ENCODE measurements at places on chromosomes 2 and 18. TPM values are rescaled to one million over a fixed set of nuclear protein-coding genes. Genes with fewer than 3 reads are reported as not detected.

GRCh38 chr2:67945940-67946339, 116.9 kb downstream of the C1D start:
- H3K27ac ChIP-seq: no peak overlapping the region
- DNase-seq: no peak
- H3K4me3 ChIP-seq: no peak overlapping the region
- H3K27me3 ChIP-seq: no peaks in the 10 kb centered on the region

GRCh38 chr18:25279133-25279532, 72.8 kb downstream of the ZNF521 start:
- DNase-seq: no peak
- H3K36me3 ChIP-seq: no peaks in the 10 kb centered on the region

DNA sequence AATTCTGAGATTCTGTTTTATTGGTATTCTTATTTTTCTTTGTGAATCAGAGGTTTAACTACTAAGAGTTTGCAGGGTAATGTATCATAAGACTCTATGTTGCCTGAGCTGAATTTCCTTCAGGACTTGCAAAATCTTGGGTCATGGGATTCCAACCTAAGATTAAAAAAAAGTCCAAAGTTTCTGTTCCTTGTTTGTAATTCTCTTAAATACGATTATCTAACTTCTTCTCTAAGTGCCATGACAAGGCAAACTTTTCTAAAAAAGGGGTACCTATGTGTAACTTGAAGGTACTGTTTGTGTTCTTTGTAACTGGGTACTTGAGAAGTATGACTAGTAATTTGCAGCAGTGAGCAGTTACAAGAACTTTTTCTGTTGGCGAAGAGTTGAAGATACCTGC, 181.3 kb upstream of the ZEB2 start:
- H3K27ac ChIP-seq: no peak overlapping the region
- H3K4me3 ChIP-seq: no peak overlapping the region
- H3K4me1 ChIP-seq: no peaks in the 10 kb centered on the region
- H3K36me3 ChIP-seq: no peaks in the 10 kb centered on the region

DNA sequence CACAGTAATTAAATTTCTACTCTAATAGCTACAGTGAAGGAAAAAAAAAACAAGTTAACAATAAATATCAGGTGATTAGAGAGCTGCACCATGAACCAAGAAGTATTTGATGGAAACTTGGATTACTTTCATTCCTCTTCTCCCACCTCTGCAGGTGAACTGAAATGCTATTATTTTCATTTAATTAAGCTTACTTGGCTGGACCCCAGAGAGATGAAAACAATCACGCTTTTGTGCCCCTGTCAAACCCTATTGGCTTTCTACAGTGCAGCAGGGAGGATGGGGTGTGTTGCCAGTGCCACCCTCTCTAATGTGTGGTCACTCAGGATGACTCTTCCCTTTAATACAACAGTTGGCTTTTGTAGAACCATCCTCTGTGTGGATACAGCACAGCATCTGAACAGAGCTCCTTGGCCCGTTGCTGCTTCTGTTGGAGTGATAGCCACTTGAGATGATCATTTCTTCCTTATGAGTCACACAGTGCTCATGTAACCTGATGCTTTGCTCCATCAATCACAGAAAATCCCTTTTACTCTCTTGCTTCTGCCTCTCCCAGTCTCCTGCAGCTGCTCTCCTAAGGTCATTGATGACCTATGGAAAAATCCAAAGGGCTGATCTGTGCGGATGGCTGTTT, 5.5 kb upstream of the ARL4C start:
- H3K4me1 ChIP-seq: peaks cover 33% of the 10 kb centered on the region
- H3K36me3 ChIP-seq: no peaks in the 10 kb centered on the region
- H3K27me3 ChIP-seq: no peaks in the 10 kb centered on the region
- H3K27ac ChIP-seq: no peak overlapping the region
- no peak overlapping the region for H3K4me3 ChIP-seq

GRCh38 chr2:231961349-231962166, at the start of gene DIS3L2:
DIS3L2 (plus strand) TSS chr2:231961713; CDS start chr2:232014928, 53,215 bp downstream.
- no peaks in the 10 kb centered on the region for H3K27me3 ChIP-seq
- DNase-seq: peak; percentile 77
- peaks cover 18% of the 10 kb centered on the region for H3K4me1 ChIP-seq
- H3K36me3 ChIP-seq: no peaks in the 10 kb centered on the region

DNA sequence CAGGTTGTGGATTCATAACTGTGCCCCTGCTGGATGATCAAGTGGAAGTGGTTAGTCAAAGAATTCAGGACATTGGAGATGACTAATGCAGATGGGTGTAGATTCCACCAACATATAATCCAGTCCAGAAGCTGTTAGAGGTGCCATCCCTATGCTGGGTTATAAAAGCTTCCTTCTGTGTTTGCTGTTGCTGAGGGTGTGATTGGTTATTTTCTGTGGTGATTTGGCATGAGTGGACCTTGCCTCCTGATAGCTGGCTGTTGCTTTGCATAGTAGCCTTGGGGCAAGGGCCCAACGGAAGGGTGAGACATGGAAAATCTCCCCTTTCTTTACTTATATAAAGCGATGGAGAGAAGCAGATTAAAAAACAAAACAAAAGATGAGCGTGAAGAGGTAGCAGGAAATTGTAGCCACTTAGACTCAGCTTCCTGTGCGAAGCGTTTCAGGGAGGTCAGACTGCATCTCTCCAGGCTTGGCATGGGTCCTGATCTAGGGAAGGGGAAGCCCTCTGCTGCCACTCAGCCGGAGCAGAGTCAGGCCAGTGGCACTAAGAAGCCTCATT, 190.4 kb downstream of the FMNL2 start:
- no peak overlapping the region for H3K4me3 ChIP-seq
- DNase-seq: no peak
- H3K4me1 ChIP-seq: no peaks in the 10 kb centered on the region

DNA sequence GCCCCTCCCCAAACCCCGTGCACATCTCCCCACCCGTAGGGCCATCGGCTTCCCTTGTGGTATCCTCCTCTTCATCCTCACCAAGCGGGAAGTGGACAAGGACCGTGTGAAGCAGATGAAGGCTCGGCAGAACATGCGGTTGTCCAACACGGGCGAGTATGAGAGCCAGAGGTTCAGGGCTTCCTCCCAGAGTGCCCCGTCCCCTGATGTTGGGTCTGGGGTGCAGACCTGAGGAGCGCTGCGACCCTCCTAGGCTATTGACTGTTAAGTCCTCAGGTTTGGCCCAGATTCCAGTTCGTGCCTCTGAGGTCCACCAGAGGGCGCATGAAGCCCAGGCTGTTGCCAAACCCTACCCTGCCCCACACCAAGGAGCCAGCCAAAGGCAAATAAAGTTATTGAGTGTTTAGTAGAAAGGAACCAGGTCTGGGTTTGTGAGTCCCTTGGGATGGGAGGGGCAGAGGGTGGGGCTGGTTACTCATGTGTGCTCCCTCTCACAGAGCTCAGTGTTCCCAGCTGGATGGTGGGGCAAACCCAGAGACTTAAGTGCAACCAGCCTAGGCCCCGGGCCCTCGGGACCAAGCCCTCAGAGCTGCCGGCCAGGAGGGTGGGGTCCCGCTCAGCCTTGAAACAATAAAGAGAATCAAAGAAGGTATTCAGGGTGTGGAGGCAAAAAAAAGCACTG, 2.4 kb downstream of the PNKD start:
- peak; percentile 74 for DNase-seq
- peaks cover 42% of the 10 kb centered on the region for H3K36me3 ChIP-seq
- no peak overlapping the region for H3K27ac ChIP-seq
- H3K4me1 ChIP-seq: peaks cover 31% of the 10 kb centered on the region
- H3K4me3 ChIP-seq: no peak overlapping the region

DNA sequence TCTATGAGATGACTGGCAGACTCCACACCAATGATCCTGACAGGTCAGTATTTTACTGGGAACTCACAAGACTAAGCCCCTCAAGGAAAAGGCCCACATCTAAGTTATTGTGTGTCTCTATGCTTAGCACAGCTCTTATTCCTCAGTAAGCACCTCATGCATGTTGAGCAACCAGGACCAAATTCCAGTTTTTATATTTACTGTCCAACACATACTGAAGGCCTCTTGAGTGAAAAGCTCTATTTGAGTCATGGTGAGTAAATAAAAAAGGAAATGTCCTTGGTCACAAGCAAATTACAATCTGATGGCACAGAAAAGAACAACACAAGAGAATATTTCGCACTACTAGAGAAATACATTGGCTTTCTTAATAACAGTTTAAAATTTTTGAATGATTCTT, 87.9 kb upstream of the ETAA1 start:
- no peaks in the 10 kb centered on the region for H3K36me3 ChIP-seq
- no peaks in the 10 kb centered on the region for H3K27me3 ChIP-seq
- H3K27ac ChIP-seq: no peak overlapping the region
- DNase-seq: no peak
- H3K4me3 ChIP-seq: no peak overlapping the region

- H3K36me3 ChIP-seq: no peaks in the 10 kb centered on the region
- H3K27ac ChIP-seq: no peak overlapping the region
Measured at GRCh38 chr2:240355962-240356361, 79.5 kb upstream of the GPC1 start.

- no peaks in the 10 kb centered on the region for H3K36me3 ChIP-seq
- H3K27me3 ChIP-seq: no peaks in the 10 kb centered on the region
- no peak for DNase-seq
- no peaks in the 10 kb centered on the region for H3K4me1 ChIP-seq
- H3K27ac ChIP-seq: no peak overlapping the region
- no peak overlapping the region for H3K4me3 ChIP-seq
Measured at GRCh38 chr2:47299555-47299954, 103.4 kb upstream of the MSH2 start.

GRCh38 chr2:66438498-66438833, 3.5 kb downstream of the MEIS1 start:
- H3K27me3 ChIP-seq: peaks cover 11% of the 10 kb centered on the region
- no peak for DNase-seq
- H3K36me3 ChIP-seq: no peaks in the 10 kb centered on the region
- H3K4me1 ChIP-seq: peaks cover 2% of the 10 kb centered on the region

DNA sequence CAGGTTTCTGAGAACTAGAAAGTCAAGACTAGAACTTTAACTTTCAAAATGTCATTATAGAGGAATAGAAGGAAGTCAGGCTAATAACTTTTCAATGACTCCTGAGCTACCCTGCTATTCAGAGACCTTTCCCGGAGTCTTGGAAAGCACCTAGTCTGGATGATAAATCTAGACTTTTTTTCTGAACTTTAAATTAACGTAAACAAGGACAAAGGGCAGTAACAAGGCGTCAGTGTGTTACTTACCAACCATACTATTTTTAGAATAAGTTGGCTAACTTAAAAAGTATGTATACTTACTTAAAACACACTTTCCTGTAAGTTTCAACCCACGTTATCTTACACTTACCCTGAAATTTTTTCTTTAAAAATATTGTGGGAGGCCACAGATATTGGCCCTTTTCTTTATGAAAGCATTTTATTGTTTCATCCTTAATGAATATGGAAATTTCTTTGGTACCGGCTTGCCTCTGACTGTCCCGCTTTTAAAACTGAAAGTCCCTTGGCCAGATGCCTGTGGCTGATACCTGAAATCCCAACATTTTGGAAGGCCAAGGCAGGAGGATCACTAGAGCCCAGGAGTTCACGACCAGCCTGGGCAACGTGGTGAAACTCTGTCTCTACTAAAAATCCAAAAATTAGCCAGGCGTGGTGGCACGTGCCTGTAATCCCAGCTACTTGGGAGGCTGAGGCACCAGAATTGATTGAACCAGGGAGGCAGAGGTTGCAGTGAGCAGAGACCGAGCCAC, 9.7 kb downstream of the PMAIP1 start:
- H3K27me3 ChIP-seq: no peaks in the 10 kb centered on the region
- peaks cover 24% of the 10 kb centered on the region for H3K4me1 ChIP-seq
- H3K4me3 ChIP-seq: no peak overlapping the region
- no peak overlapping the region for H3K27ac ChIP-seq

- H3K27ac ChIP-seq: no peak overlapping the region
- H3K4me3 ChIP-seq: no peak overlapping the region
- H3K36me3 ChIP-seq: no peaks in the 10 kb centered on the region
- peaks cover 54% of the 10 kb centered on the region for H3K4me1 ChIP-seq
- H3K27me3 ChIP-seq: no peaks in the 10 kb centered on the region
- no peak for DNase-seq
Measured at GRCh38 chr2:239225871-239226561, 174.8 kb downstream of the HDAC4 start.

DNA sequence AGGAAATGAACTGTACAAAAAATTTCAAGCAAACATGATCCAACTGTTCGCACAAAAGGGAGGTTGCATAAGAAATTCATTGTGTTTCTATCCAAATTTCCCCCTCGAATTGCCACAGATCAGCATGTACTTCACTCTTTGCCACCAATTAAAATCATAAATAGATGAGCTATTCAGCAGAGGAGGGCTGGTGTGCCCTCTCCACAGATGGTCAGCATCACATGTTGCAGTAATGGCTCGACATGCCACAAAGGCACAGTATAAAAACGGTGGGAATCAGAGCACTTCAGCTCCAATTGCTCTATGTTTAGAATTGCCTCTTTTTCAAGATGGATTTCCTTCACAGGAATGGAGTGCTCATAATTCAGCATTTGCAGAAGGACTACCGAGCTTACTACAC, at the start of gene G6PC2:
TSS of gene G6PC2 (plus strand) at position 289 of the 400 bp plus-strand sequence. CDS start at position 330, 41 bp downstream.
- no peak within 1 kb of the TSS for H3K27ac ChIP-seq
- H3K4me3 ChIP-seq: no peak within 1 kb of the TSS
- H3K4me1 ChIP-seq: no peaks in the 10 kb centered on the region
- no peaks in the 10 kb centered on the region for H3K36me3 ChIP-seq
- no peaks in the 10 kb centered on the region for H3K27me3 ChIP-seq
- DNase-seq: no peak

DNA sequence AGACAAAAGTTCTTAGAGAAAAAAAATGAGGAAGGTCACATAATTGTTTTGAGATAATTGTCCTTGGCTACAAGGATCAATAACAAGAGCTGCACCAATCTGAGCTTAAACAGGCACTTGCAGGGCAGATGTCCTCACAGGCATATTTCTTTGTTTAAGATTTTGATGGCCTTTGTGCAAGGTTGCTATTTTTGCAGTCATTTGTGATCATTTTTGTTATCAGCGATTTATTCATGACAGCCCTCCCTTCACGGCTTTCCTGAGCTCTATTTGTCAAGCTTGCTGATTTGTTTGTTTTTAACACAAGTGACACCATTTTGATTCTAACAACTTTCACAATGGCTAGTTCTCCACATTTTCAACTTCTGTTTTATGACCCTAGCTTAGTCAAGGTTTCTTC, 418.6 kb upstream of the REG3G start:
- H3K27ac ChIP-seq: no peak overlapping the region
- H3K4me3 ChIP-seq: no peak overlapping the region

- no peaks in the 10 kb centered on the region for H3K27me3 ChIP-seq
- H3K36me3 ChIP-seq: no peaks in the 10 kb centered on the region
- H3K4me1 ChIP-seq: no peaks in the 10 kb centered on the region
- H3K27ac ChIP-seq: no peak overlapping the region
- H3K4me3 ChIP-seq: no peak overlapping the region
Measured at GRCh38 chr2:170455617-170456426, 259.3 kb upstream of the SP5 start.

Gene MAP2
- not detected for total RNA-seq

Gene CNDP1
- 0.09 TPM for total RNA-seq

Gene ARHGAP15
- total RNA-seq: 41.4 TPM

Gene CAPN13
- not detected for total RNA-seq

Gene PDE11A
- not detected for total RNA-seq

Gene IL1RN
- 1.2 TPM for total RNA-seq

Gene SETBP1
- total RNA-seq: 14.1 TPM

Gene EN1
- not detected for total RNA-seq
